ENCODE measurements at places on chromosomes 7 and 10.

DNA sequence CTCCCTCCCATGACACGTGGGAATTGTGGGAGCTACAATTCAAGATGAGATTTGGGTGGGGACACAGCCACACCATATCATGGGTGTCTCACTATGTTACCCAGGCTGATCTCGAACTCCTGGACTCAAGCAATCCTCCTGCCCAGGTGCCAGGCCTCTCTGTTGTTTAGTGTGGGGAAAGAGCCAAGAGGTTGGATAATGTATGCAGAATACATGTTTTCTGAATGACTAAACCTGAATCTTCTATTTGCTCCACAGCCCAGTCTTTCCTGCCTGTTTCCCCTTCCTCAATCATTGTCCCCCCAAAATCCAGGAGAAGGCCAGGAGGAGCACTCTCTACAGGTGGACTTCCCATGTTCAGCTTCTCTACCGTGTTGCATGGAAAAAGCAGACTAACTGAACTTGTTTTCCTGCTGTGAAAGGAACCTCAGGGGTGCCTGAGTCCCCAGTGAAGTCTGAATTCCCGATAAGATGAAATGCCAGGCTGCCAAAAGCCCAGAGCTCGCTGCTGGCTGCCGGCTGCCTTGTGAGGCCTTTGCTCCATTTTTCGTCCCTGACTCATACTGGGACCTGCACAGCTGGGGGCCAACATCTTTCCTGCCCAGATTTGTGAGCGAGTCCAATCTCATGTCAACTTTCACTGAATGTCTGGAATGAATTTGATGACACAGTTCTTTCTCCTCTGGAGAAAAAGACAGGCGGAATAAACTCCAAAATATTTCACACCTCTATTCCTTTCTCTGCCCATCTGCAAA lies 588.0 kb downstream of the CALN1 start:
- DNase-seq = peak; percentile 99

DNA sequence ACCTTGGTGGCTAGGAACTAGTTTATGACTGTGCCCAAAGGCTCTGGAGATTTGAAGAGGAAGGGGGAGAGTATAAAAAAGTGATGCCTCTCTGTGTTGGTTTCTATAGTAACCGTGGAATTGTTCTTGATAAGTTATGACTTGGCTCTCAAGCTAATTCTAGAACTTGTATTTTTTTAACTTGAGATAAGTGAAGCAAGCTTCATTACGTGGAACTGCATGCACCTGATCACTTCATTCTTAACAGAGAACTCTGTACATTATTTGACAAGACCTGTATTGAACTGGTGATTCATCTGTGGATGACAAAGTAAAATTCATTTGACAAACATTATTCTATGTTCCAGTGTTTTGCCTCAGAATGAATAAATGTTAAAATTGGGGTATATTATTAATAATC lies 1452.2 kb downstream of the REEP3 start:
- no peak for DNase-seq

GRCh38 chr10:114458955-114459354 lies 54.7 kb upstream of the AFAP1L2 start:
- DNase-seq = peak; percentile 14

DNA sequence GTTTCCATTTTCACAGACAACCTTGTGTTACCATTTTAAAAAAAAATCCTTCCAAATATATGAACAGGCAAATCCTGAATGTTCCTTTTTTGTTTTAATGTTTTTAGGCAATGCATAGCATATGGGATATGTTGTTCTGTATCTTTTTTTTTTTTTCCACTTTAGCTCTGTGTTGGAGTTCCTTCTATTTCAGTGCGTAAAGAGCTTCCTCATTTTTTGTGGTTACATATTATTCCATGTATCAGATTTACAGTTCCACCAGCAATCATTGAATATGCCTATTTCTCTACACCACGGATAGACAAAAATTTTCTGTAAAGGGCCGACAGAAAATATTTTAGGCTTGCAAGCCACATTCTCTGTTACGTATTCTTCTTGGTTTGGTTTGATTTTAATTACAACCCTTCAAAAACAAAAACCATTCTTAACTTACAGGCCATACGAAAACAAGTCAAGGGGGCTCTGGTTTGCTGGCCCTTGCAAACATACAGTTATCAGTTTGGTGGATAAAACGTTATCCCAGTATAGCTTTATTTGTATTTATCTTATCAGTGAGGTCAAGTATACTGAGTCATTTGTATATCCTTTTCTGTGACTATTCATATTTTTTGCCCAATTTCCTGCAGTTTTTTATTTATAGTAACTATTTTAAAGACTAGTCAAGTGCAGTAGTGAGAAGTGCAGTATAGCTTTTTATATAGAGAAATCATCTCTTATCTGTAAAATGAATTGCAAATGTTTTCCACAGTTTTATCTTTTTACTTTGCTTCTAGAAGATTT lies 55.7 kb downstream of the RALA start:
- DNase-seq = peak; percentile 12

- DNase-seq = no peak
Observed at GRCh38 chr7:98051118-98051744, 55.4 kb upstream of the LMTK2 start.

GRCh38 chr10:104257235-104257634 lies 2.5 kb downstream of the GSTO1 start:
- DNase-seq = no peak

DNA sequence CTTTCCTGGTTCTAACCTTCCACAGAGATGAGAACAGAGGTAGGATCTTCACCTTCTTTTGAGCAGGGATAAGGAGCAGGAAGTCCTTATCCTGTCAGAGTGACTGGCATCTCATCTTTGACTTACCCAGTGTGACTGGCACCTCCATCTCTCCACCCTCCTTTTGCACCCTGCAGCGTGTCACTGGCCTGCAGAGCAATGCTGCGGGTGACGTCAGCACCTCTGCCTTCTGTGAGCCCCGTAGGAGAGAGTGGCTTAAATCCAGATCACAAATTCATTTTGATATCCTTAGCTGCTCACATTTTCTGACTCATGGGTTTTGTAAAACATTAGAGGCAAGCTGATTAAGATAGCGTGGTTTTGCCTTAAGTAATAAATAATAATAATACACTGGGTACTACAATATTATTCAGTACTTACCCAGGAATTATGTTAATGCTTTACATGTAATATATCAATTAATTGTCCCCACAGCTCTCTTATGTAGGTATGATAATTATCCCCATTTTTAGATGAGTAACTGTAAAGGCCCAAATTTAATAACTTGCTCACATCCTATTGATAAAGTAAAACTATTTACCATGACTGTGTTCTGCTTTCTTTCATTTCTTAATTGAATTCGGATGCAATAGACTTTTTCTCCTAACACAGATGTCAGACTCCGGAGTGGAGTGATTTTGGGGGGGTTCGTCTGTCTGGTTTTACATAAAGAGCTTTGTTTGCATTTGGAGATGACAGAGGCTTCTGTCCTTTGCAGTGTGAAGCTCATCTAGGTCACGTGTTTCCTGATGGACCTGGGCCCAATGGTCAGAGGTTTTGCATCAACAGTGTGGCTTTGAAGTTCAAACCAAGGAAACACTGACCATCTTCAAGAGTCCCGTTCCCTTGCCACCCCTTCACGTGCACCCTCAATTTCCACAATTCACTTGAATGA lies 24.9 kb downstream of the MSRB2 start:
- no peak for DNase-seq

DNA sequence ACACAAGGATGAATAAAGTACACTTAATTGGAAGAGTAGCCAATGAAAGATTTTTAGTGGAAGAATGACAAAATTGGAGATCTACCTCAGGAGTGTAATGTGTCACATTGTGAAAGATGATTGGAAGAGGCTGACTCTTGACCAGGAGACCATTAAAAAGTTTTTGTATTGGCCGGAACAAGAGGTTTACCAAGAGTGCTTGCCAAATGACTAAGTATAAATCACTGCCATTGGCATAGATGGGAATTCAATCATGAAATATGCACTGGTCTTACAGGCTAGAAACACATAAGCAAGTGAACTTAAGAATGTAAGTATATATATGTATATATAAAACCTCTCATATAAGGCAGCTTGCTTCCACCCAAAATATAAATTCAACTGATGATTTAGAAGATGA lies 58.7 kb upstream of the TFEC start:
- DNase-seq = peak; percentile 7

DNA sequence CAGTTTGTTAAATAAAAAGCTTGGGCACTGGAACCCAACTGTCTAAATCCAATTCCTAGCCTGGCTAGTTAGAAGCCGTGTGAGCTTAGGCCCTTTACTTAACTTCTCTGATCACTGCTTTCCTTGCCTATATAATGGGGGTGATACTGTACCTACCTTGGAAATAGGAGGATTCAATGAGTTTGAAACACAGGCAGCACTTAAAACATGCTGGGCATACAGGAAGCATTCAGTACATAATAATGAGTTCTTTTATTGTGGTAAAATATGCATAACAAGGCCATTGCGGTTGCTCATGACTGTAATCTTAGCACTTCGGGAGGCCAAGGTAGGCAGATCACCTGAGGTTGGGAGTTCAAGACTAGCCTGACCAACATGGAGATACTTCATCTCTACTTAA lies 47.4 kb upstream of the SEPHS1 start:
- no peak for DNase-seq

DNA sequence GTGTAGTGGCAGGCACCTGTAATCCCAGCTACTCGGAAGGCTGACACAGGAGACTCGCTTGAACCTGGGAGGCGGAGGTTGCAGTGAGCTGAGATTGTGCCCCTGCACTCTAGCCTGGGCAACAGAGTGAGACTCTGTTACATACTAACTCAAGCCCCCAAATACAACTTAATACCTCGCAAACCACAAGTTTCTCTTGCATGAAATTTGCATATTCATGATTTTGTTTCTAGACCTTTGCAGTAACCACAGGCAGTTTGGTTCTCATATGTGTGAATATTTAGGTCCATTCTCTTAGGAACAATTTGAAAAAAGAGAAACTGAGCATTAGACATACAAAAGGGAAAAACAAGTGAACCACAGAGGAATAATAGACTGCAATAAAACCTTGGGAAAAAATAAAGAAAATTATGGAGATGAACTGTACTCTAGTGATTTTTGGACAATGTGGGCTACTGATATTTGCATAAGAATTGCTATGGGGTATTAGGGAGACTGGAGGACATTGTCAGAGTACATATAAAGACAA lies 77.0 kb downstream of the ZNF277 start:
- no peak for DNase-seq

- peak; percentile 81 for DNase-seq
Observed at GRCh38 chr7:44461387-44461786, 29.1 kb downstream of the NUDCD3 start.

DNA sequence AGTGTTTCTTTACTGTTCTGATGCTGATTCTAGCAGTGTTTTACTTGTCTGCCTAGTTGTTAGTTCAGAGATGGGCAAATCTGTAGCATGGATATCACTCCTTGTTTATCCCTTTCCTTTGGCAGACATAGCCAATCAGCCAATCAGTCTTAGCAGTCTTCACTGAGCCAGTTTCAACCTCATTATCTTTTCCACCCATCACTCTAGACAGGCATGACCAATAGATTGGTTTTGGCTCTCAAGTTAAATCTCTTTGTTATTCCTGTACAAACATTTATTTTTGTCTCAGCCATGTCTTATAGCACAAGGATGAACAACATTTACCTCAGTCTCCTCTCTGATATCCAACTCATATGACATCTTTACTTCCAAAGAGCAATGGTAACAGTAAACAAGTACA lies 109.5 kb downstream of the PRKG1 start:
- DNase-seq = no peak

- peak; percentile 69 for DNase-seq
Observed at GRCh38 chr10:125041856-125042506, 100.1 kb downstream of the ZRANB1 start.

- DNase-seq = no peak
Observed at GRCh38 chr10:72065439-72066025, 22.8 kb downstream of the SPOCK2 start.

GRCh38 chr10:77635402-77636227 lies 2.0 kb downstream of the KCNMA1 start:
- DNase-seq = no peak

DNA sequence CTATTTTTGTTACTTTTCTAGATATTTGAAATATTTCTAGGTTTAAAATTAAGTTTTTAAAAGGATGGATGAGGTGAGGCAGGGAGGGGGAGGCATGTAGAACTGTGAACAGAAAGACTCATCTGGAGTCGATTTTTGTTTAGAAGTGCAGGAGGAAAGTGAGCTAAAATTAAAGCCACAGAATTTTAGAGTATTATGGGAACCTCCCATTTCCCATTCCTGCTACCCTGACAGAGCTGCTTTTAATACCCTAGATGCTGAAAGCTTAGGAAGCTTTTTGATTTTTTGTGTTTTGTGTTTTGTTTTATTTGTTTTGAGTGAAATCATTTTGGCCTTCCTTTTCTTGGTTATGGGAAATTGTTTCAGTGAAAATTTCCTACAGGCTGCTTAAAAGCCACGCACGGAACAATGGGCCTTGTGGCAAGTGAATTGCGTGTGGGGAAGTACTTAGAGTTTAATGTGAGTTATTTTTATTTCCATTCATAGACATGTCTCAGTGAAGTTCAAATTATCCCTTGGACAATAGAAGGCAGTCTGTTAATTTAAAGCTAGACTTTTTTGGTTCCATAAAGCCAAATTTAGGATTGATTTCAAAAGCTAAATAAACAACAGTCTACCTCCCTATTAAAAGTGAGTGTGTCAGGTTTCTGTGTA lies 102.0 kb upstream of the HDAC9 start:
- DNase-seq = no peak

GRCh38 chr10:18793951-18794350 lies 134.7 kb downstream of the ARL5B start:
- DNase-seq = peak; percentile 43

- peak; percentile 80 for DNase-seq
Observed at GRCh38 chr10:94129393-94130130, 135.8 kb downstream of the PLCE1 start.

- DNase-seq = no peak
Observed at GRCh38 chr7:16241017-16241416, 180.3 kb downstream of the CRPPA start.

DNA sequence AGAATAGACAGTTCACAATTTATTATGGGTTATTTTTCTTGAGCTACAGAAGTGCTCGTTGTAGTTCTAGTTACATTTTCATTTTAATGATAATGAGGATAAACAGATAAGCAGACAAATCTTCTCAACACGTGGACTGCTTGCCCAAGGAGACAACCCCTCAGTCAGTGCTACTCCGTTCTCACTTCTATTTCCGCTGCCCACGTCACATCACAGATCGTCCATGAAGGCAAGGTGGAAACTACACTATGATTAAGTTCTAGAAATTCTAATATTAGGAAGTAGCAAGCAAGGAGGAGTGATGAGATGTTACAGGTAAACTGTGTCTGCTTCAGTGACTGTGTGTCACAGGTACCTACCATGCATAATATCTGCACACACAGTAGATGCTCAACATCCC lies 210.5 kb downstream of the CHCHD3 start:
- DNase-seq = no peak

Measured in fibroblast of upper back skin (primary cell).